ENCODE measurements at places on chromosomes 11 and 22.

GRCh38 chr11:128963744-128964325 lies 21.2 kb upstream of the TP53AIP1 start:
- no peak for DNase-seq

DNA sequence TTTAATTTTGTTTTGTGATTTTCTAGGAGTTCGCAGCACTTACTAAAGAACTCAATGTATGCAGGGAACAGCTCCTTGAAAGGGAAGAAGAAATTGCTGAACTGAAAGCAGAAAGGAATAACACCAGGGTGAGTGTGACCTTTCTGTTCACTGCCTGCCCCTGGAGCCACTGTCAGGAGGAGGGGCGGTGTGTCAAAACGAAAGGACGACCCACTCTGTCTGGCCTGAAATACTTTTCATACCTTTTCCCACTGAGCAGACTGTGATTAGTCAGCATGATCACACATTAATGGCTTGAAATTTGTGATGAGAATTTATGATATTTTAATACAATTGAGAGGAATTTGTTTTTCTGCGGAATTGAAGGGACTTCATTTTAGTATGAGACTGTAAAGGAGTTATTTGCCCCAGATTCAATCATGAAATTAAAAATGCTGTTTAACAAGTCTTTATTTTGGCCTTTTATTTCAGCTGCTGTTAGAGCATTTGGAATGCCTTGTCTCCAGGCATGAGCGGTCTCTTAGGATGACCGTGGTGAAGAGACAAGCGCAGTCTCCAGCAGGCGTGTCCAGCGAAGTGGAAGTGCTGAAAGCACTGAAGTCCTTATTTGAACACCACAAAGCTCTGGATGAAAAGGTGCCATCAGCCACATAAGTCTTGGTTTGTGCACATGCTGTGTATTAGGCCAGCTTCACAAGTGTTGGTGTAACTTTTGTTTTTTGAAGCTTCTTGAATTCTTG lies 54.1 kb downstream of the PPFIA1 start:
- DNase-seq = no peak

- DNase-seq = no peak
Observed at GRCh38 chr11:14141676-14142075, 179.2 kb downstream of the SPON1 start.

GRCh38 chr11:64251753-64252002 lies 348 bp downstream of the PLCB3 start:
- no peak for DNase-seq

DNA sequence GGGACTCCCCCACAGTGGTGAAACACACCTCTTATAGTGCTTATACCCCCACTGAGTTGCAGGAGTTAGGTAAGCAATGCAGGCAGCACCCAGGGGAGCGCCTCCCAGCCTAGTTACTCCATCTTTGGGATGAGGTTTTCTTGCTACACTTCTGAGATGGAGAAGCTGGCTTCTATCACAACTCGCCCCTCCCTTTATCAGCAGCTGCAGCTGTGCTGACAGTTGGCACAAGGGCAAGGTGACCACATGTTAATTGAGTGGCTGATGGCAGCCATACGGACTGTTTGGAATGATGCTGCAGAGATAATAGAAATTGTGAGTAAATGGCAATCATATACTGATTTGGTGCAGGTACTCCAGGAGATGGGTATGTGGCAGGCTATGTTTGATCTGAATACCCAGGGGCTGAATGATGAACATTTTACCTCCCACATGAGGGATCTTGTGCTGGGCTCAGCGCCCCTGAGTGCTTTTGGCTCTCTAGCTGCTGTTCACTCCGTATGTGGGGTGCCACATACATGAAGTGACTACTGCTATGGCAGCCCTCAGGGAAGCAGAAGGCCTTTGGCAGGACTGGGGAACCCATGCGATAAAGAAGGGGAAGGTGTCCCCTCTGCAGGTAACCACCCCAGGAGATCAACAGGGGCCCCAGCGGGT lies 29.2 kb upstream of the KCNA4 start:
- no peak for DNase-seq

DNA sequence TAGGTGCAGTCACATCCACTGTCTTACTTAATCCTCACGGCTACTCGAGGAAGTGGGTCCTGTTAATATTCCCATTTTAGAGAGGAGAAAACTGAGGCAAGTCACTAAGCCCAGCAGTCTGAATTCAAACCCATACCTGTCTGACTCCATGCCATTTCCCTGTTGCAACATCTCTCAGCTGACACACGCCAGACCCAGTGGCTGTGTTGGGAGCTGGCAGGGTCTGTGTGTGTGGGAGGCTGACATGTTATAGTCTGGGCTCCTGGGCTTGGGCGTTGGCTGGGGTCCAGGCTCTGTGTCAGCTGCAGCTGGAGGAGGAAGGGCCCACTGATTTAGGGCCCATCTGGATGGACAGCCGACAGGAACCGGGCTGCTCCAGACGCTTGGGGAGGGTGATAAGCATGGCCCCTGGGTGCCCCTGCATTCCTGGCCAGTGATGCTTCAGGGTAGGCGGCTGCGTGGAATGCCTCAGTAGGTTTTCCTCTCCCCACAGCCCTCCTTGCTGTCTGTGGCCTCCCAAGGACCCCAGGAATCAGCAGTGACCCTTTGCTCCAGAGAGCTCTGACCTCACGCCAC lies 562.5 kb downstream of the MN1 start:
- DNase-seq = peak; percentile 62

DNA sequence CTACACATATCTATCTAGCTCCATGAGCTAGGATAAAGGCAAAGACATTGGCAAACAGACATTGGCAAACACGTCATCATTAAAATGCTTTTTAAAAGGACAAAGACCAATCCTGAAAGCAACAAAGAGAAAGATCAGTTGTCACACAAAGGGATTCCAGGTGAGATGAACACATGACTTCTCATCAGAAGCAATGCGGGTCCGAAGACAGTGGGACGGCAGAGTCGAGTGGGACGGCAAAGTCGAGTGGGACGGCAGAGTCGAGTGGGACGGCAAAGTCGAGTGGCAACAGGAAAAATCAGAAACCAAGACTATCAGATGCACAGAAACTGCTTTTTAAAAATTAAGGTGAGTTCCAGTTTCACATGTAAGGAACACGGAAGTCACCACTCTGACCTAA lies 609.5 kb downstream of the BRD1 start:
- DNase-seq = no peak

DNA sequence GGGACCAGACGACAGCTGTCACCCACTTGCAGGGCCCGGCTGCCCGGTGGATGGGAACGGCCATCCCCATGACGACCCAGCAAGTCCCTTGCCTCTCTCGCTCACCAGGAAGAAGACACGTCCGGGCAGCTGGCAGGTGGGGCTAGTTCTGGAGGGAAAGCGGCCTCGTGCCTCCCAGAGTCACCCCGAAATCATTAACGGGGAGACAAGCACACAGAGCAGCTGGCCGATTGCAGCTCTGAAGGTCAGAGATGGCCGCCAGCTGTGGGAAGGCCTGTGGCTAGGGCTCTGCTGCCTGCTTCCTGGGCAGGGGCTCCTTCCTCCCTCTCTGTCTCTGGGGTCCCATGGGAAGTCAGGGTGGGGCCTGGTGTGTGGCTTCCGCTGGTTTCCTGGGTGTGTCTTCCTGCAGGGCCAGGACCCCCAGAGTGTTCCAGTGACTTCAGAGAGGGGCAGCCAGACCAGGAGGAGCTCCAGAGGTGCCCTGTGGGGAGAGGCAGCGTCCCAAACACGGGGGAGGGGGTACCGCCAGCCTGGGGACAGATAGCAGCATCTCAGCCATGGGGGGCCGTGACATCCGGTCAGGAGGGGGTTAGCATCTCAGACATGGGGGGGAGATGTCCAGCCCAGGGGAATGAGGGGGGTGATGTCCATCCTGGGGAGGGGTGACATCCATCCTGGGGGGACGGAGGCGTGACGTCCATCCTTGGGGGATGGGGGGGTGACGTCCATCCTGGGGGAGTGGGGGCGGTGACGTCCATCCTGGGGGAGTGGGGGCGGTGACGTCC lies 114.9 kb downstream of the KCNQ1 start:
- no peak for DNase-seq
